ENCODE measurements at places on chromosomes 12 and 14.
A peak's percentile ranks its signal among the peaks of the same experiment; 100 is the strongest.

GRCh38 chr12:111355201-111355925 is 13.5 kb downstream of the PHETA1 start:
- no peak for DNase-seq

GRCh38 chr14:100682749-100683148 is 43.9 kb upstream of the DLK1 start:
- DNase-seq = no peak

GRCh38 chr12:96985515-96986362 is 78.7 kb downstream of the NEDD1 start:
- DNase-seq = peak; percentile 74

DNA sequence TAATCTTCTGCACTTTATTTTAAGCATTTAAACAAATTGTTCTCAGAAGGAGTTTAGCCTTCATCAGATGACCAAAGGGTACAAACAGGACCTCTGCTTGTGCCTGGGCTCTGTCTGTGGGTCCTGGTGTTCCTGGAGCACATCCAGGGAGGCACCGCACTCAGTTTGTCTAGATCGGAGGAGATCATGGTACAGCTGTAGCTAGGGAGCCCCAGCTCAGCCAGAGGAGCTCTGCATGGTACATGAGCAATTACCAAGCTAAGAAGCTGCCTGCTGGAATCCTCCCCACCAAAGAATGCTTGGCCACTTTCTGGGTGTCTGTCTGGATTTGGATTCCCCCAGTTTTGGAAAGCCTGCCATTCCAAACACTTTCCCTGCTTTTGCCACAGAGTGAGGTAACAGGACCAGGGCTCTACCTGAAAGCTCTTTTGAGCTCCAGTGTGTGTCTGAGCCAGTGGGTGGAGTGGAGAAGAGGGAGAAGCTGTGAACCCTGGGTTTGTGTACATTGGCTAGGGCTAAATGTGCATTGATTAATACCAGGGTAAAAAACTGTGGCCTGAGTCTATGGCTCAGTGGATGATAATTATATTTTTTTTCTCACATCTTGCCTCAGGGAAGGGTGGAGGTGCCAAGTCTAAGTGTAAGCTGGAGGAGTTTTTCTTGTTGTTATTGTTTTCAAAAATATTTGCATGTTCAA is 163.7 kb upstream of the IGF1 start:
- peak; percentile 2 for DNase-seq

GRCh38 chr14:61050417-61050816 is 69.4 kb downstream of the SLC38A6 start:
- DNase-seq = no peak
